Glutamatergic neuron (in vitro differentiated cells): ENCODE measurements at places on chromosomes 3 and 15.

DNA sequence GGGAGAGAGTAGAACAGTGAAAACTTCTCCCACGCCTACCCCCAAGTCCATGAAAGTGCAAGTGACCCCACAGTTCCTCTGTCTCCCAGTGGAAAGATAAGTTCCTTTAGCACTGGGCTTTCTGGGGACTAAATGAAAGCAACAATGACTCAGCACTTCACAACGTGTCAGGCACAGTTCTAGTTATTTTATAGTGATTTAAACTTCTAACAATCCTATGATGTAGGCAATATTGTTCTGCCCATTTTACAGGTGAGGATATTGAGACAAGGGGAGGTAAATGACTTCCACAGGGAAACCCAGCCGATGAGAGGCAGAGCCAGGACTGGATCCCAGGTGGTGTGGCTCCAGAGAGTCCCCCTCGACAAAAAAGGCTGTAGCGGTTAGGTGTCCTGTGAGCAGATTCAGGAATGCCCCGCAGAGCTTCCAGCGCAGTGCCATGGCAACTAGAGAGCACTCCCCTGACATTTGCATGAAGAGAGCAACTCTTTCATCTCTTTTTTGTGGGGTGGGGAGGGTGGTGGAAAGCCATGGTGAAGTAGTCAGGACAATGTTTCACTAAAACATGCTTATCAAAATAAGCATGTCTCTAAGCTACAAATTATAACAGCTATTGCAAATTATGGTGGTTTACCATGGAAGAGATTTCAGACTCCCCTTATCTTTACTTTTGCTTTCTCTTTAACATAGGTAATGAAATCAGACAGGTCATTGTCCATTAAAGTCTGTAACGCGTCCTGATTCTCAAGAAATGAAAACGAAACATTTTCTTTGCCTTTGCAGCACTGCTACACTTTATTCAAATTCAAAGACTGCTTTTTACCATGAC lies 62.1 kb downstream of the NR2F2 start:
- no peak for DNase-seq

- DNase-seq, result no peak
These were observed 35.5 kb downstream of the CACNA2D3 start for GRCh38 chr3:54157860-54158259.

DNA sequence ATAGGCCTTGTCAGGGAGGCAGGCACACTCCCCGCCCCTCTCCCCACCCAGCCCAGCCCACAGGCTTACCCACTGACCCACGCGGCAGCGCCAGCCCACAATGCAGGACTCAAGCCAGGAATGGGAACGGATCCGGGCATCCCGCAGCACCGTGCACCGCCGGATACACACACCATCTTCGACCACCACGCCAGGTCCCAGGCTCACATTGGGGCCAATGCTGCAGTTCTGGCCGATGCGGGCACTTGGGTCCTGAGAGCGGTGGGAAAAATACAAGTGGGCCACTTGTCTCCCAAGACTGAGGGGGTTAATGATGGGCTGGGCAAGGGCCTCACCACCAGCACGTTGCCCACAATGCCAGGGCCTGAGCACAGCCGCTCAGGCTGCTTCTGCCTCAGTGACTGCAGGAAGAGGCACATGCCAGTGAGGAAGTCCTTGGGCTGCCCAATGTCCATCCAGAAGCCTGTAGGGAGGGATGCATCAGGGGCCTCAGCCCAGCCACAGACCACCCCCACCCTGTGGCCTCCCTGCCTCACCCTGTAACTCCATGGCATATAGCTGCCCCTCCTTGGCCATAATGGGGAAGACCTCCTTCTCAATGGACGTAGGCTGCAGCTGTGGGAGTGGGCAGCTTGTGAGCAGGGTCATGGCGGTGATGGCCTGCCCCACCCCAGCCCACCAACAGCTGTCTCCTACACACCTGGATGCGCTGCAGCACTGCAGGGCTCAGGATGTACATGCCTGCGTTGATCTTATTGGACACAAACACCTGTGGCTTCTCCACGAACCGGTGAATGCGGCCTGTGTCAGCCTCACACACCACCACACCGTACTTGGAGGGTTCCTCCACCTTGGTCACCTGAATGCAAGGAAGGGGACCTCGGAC lies 1.6 kb downstream of the GMPPB start:
- DNase-seq, result no peak

DNA sequence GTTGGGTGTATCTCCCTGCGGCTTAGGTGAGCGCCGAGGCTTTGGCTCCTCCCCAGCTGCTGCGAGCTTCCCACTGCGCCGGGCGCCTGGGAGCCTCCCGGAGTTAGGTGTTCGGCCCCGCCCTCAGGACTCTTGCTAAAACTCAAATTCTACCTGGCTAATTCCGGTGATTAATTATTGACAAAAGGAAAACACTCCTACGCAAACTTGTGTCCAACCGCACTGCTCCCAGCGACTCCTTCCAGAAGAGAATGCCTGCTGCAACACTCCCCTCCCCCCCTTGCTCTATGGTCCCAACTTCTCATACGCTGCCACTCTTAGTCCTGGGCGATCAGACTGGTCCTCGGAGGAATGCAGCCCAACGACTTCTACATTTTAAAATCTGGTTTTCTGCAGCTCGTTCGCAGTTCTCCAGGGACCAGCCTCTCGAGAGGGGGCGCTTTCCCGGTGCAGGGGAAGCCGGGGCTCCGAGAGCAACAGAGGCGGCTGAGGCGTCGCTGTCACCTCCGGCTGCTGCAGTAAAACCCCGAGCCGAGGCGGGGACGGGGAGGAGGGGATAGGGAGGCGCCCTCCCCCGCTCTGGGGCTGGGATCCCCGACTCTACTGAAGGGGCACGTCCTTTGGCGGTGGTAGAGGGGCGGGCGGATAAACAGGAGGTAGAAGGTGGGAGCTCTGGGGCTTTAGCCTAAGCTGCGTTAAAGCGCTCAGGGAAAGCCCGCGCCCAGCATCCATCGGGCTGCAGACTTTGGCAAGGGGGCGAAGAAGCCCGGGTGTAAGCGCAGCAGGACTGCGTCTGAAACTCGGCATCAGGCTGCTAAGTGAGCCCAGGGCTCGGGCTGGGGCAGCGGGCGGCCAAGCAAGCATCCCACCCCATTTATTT lies at the start of gene SPTSSB:
SPTSSB (minus strand) TSS at position 77 of the 880 bp plus-strand sequence. CDS start 25,194 bp downstream, outside the sequence.
- DNase-seq, result peak; percentile 63
